ENCODE measurements at places on chromosomes 5 and 9.
A peak's percentile ranks its signal among the peaks of the same experiment; 100 is the strongest.

DNA sequence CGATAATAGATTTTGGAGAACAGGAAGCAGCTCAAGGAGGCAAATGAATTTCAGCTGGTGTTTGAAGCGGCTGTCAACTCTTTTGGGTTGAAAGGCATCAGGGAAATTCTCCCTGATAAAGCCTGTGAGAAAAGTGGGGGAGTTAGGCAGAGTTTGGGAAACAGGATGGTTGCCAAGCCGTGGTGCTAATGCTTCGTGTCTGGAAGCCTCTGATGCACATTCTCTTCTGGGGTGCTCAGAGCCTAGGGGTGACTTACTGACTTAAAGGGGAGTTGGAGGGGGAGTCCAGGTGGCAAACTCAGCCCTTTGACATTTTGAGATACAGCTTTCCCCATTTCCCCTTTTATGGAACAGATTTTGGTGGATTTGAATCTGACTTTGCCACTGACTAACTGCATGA, 202.5 kb upstream of the CLINT1 start:
- DNase-seq, result no peak

- peak; percentile 25 for DNase-seq
Observed at GRCh38 chr5:91311697-91312501, 71.2 kb downstream of the ARRDC3 start.

GRCh38 chr5:35830587-35830986, 26.1 kb upstream of the IL7R start:
- no peak for DNase-seq

- DNase-seq, result no peak
Observed at GRCh38 chr5:178244576-178244975, 12.0 kb upstream of the PHYKPL start.

GRCh38 chr9:75152416-75152815, 64.1 kb downstream of the OSTF1 start:
- DNase-seq, result peak; percentile 28

GRCh38 chr5:167639766-167640165, 651.7 kb upstream of the WWC1 start:
- no peak for DNase-seq

GRCh38 chr5:139601429-139601828, 40.3 kb downstream of the UBE2D2 start:
- no peak for DNase-seq

DNA sequence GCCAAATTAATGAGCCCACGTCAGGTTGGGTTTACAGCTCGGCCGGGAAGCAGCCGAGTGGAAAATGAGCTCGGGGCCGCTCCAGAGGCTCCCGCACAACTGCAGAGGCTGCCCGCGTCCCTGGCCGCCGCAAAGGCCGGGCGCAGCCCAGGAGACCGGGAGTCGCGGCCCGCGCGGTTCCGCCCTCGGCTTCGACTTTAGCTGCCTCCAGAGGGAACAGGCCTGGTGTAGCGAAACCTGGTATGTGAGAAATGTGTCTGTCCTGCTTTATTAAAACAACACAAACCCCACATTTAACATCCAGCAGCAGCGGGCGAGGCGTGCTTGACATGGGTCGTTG, 66.2 kb downstream of the FOXD1 start:
- DNase-seq, result no peak

- DNase-seq, result no peak
Observed at GRCh38 chr5:6291961-6292360, 86.4 kb downstream of the MED10 start.

DNA sequence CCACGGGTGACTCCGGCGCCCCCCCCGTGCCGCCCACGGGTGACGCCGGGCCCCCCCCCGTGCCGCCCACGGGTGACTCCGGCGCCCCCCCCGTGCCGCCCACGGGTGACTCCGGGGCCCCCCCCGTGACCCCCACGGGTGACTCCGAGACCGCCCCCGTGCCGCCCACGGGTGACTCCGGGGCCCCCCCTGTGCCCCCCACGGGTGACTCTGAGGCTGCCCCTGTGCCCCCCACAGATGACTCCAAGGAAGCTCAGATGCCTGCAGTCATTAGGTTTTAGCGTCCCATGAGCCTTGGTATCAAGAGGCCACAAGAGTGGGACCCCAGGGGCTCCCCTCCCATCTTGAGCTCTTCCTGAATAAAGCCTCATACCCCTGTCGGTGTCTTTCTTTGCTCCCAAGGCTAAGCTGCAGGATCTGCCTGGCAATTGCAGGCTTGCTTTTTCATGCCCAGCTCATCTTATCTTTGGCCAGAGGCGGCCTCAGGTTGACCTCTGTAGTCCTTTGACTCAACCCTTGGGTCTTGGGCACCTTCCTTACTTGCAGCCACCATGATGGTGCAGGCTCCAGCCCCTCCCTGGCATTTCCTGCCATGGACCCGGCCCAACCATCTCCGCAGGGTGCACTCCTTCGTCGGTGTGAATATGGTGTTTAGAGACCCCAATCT, 9.8 kb downstream of the CEL start:
- DNase-seq, result no peak

DNA sequence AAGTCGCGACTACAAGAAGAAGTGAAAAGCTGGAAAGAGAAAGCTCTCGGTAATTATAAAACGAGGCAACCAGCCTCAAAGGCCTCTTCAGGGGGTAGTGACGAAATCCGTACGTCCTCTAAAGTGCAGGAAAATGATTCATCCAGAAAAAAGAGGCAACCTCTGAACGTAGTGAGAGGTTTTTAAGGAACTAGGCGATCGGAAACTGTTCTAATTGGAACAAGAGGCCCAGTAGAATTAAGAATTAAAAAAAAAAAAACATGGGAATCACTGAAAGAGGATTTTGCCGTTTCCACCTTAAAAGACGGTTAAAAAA, 1.0 kb downstream of the CSNK1A1 start:
- DNase-seq, result no peak

DNA sequence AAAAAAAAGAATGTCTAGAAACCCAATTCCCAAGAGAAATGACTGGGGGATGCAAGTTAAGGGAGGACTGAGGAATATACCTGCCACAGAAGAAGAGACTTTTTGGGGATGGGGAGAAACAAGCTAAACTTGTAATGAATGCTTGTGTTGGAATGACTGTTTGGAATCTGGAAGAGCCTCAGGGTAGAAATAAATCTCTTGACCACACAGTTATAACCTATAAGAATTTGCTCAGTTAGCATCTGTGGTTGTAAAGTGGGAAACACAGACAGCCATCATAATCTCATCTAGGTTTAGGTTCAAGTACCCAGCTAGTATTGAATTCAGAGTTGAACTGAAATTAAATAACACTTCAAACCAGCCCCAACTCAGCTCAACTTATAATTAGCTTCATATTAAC, 678.3 kb upstream of the CHD1 start:
- no peak for DNase-seq

- no peak for DNase-seq
Observed at GRCh38 chr5:172891716-172892421, 57.8 kb downstream of the ERGIC1 start.

- no peak for DNase-seq
Observed at GRCh38 chr9:136759001-136759400, 958 bp upstream of the LCN8 start.

DNA sequence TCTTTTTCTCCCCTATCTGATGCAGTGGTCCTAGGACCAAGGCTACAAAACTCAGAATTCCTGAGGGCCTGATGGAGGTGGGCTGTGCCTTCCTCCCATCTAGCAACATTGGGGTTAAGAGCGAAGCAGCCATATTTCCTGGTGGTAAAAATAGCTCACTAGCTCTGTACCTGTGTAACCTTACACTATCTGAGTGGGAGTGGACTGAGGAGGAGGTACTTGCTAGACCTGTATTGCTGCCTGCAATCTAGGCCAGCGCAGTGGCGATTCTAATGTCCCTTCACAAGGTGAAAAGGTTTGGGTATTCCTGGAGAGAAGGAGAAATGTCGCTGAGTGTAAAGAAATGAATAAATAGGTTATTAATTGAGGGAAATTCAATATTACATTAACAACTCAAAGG, 80.2 kb upstream of the LIFR start:
- DNase-seq, result no peak
